Stimulated activated CD8-positive, alpha-beta memory T cell treated with anti-CD3 and anti-CD28 coated beads, Interleukin-7, amount 100 ng/mL, for 4 hours (primary cell): ENCODE measurements at places on chromosomes 2 and 18.

GRCh38 chr2:178913049-178913441, 105.8 kb upstream of the TTN start:
- DNase-seq, result no peak

- no peak for DNase-seq
These were observed 5.4 kb upstream of the CHRNG start for GRCh38 chr2:232533944-232534710.

DNA sequence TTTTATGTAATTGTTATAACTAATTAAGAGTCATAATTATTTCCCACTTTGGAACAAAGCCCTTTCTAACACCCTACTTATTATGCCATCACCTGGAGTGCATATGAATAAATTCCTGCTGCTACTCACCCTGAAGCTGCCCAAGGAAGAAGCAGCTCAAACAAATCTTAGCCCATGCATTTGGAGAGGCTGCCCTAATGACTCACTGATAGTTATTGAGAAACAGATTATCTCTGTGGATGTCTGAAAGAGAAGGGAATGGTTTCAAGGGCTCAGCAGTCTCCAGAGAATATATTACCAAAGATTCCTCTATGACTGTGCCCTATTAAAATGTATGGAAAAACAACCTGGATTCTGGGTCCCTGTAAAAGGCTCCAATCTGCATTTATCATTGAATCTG, 81.0 kb downstream of the GPR39 start:
- no peak for DNase-seq

- DNase-seq, result no peak
These were observed 127.8 kb downstream of the TPGS2 start for GRCh38 chr18:36700955-36701354.

GRCh38 chr2:111171337-111171930, 50.7 kb downstream of the BCL2L11 start:
- no peak for DNase-seq

DNA sequence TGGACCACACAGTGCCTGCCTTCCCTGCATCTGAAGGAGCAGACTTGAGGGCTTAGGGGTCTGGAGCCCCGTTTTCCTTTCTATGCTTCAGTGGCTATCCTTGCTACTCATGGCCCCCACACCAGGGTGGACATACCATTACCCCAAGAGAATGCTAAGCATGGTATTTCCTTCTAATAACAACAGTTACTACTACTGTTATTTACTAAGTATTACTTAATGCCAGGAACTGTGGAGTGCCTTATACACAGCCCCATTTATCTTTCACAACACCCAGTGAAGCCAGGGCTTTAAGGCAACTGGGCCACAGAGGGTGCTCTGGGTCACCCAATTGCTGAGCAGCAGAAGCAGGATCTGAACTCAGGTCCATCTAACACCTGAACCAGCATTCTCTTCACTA, 5.8 kb upstream of the PAX8 start:
- DNase-seq, result no peak

DNA sequence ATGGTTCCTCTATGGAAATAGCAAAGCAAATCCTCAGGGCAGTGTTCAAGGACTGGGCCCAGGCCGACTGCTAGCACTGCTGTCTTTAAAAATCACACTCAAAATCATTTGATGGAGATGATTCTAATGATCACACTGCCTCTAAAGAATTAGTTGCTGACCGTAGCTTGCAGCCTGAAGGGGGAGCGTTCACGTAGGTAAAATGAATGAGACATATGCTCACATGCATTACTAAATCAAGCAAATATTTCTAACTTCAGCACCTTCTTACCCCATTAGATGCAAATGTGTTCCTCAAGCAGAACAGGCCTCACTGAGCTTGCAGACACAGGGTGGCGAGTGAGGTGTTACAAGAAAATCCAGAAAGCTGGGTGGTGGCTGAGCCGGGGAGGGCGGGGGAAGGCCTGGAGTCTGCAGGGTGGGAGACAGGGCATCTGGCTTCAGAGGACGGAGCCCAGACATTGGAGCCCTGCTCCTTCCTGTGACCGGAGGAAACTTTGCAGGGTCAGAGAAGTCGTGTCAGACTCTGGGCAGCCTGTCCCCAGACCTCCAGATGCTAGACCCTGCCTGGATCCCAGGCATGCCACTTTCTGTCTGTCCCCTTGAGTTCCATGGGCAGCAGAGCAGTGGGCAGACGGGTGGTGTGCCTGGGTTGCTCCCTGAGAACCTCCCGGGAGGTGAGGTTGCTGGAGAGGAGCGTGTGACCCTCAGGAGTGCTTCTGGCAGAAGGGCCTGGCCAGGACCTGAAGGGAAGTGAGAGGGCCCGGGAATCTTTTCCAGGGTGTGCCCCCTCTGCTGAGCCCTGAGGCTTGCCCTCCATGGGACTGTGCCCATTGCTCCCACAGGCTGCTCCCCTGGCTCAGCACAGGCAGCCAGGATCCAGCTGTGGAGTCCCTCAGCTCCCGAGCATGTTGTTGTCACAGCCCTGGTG, 7.1 kb upstream of the NPPC start:
- no peak for DNase-seq

GRCh38 chr18:26549263-26550094, 1.1 kb upstream of the KCTD1 start:
- DNase-seq, result no peak

DNA sequence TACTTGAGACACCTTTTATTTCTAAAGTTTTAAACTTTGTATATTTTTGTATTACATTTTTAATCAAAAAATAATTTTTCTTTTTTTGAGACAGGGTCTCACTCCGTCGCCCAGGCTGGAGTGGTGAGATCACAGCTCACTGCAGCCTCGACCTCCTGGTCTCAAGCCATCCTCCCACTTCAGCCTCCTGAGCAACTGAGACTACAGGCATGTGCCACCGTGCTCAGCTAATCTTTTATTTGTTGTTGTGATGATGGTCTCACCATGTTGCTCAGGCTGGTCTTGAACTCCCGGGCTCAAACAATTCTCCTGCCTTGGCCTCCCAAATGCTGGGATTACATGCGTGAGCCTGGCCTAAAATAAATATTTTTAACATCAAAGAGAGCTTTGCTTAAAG, 218.7 kb upstream of the SH3BP4 start:
- DNase-seq, result no peak

DNA sequence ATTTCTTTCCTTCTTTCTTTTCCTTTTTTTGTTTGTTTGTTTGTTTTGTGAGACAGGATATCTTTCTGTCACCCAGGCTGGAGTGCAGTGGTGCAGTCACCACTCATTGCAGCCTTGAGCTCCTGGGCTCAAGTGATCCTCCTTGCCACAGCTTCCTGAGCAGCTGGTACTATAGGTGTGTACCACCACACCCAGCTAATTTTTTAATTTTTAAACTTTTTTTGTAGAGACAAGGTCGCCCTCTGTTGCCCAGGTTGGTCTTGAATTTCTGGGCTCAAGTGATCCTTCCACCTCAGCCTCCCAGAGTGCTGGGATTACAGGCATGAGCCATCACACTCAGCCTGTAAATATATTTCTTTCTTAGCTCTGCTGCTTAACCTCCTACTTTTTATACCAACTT, 83.4 kb upstream of the CYP20A1 start:
- DNase-seq, result no peak

- no peak for DNase-seq
These were observed 21.0 kb downstream of the MYO1B start for GRCh38 chr2:191266201-191266600.
